Activated T-cell treated with anti-CD3 and anti-CD28 coated beads for 1 hour (primary cell): ENCODE measurements at places on chromosomes 6 and 20.

GRCh38 chr20:6418732-6419131 lies 295.9 kb upstream of the FERMT1 start:
- DNase-seq, result no peak

- DNase-seq, result no peak
Measured at GRCh38 chr6:113736978-113737377, 120.2 kb upstream of the MARCKS start.

DNA sequence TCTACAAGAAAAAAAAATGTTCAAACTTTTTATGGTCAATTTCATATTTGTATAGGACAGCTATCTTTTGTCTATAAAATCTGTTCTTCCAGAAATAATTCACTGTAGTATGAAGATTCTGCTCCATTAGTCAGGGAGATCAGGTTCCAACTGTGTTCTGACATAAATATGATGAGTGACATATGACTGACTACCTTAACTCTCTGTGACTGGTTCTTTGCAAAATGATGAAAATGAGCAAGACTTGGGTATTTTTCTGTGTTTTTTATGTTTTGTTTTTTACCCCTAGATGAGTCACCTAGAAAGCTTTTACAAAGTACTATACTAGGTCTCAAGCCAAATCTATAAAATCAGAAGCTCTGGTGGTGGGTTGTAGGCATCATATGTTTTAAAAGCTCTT lies 229.6 kb downstream of the MMUT start:
- no peak for DNase-seq

GRCh38 chr20:11302436-11302835 lies 615.3 kb upstream of the BTBD3 start:
- DNase-seq, result no peak

GRCh38 chr20:45338121-45339030 lies 9.8 kb downstream of the SDC4 start:
- DNase-seq, result no peak
